Right atrium auricular region (tissue), 2 donors: ENCODE measurements at places on chromosomes 4 and X. TPM values are rescaled to one million over a fixed set of nuclear protein-coding genes. Genes with fewer than 3 reads are reported as not detected.

The TEX11 gene
- not detected for total RNA-seq

The MYOZ2 gene
- total RNA-seq = 770 TPM

The DGAT2L6 gene
- total RNA-seq = not detected

The MAGEH1 gene
- 28.2 TPM for total RNA-seq

GRCh38 chr4:24032371-24032989 lies 142.6 kb upstream of the PPARGC1A start:
- no peak for DNase-seq
